ENCODE measurements at places on chromosomes 5 and 9.

GRCh38 chr5:132385326-132386105 is 16.0 kb downstream of the SLC22A5 start:
- peak; percentile 33 for DNase-seq

- DNase-seq, result no peak
These were observed 18.2 kb upstream of the SLCO4C1 start for GRCh38 chr5:102314328-102314727.

DNA sequence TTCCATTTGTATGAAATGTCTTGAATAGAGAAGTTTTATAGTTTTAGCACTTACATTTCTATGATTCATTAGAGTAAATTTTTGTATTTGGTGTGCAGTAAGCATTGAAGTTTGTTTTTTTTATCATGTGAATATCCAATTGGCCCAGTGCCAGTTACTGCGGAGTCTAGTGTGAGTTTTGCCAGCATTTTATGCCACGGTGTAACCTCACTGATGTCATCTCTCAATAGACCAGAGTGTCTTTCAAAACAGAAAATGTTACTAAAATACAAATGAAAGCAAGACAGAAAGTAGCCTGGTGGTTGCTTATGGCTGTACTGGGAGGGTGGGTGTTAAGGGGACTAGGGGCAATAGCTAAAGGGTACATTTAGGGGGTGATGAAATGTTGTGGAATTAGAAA is 62.8 kb downstream of the IPPK start:
- no peak for DNase-seq

DNA sequence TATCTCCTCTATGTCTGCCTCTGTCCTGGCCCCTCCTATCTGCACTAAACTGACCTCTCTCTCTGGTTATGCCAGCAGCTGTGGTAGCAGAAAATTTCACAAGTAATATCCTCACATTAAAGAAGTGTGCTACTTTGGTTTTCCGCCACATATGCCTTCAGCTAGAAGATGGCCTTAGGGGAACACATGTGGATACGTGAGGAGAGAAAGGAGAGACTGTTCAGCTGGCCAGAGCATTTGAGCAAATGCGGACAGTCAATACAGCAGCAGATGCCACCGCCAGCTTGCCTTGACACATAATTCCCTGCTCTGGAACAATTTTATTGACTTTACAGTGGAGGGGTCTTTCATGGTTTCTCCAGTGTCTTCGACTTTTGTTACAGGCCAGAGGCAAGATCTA is 434.6 kb downstream of the TAF11L14 start:
- DNase-seq, result no peak

DNA sequence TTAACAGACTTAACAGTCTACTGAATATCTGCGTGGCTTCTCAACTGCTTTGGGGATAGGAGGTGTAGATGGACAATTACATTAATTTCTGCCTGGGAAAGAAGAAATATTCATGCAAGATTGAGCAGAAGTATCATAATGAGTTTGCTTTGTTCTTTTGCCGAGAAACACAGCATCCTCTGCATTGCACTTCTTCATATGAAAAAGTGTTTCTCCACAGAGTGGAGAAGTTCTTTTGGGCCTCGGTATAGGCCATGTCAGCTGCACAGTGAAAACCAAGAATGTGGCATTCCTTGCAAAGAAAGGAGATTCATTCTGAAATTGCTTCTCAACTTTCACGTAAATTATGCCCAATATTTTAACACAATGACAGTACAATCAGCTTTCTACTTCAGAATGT is 17.6 kb upstream of the SNX2 start:
- no peak for DNase-seq

- DNase-seq, result no peak
These were observed 19.7 kb downstream of the CAMSAP1 start for GRCh38 chr9:135887585-135888050.
